NB4 (cell line): ENCODE measurements at places on chromosomes 1 and 21.
A peak's percentile ranks its signal among the peaks of the same experiment; 100 is the strongest.

DNA sequence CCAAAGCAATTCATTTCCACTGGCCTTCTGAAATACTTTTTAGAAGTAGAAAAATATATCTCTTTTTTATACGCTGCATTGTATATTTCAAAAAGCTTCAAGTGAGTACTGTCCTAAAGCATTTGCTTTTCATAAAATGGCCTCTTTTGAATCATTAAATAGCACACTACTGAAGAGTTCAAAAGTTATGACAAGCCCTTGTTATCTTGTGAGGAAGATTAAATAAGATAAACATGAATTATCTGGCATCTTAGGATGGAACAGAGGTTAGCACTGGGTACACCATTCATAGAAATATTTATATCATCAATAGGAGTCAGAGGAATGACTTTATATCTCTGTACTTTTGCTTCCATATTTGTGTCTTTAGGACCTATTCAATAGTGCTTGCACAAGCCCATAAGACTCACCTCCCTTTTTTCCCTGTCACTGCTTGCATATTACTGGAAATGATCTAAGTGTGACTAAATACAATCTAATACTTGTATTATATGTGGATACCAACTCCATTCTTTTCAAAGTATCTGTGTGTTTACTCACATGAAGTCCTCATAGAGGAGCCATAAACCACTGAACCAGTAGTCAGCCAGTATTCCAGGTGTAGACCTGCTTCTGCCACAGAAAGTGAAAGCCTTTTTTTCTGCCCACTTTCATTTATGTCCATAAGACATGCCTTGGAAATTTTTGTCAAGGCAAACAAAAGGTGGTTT, 274.2 kb upstream of the C1orf105 start:
- no peak for DNase-seq

DNA sequence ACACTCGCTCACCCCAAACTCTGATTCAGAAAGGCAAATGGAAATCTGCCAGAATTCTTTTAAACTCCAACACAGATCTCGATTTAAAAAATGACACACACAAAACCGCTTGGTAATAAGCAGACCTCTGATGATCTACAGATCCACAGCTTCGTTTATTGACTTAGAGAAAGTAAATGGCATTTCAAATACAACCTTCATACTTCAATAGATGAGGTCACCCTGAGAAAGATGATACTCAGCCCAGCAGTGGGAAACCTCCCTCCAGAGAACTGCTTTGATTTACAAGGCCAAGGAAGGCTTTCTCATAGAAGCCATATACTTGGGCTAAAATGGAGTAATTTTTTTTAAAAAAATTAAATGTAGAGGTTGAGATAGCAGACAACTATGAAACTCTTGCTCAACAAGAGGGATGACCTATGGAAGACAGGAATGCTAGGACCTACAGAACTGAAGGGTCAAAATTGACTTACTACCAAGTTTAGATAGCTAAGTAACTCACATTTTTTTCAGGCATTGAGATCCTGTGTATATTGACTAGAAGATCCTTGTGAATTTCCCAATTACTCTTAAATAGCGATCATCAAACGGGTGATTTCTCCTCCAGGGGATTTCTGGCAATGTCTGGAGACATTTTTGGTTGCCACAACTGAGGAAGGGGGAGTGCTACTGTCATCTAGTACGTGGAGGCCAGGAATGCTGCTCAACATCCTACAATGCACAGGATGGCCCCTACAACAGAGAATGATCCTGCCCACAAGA, 143.9 kb downstream of the CLIC6 start:
- DNase-seq, result no peak

DNA sequence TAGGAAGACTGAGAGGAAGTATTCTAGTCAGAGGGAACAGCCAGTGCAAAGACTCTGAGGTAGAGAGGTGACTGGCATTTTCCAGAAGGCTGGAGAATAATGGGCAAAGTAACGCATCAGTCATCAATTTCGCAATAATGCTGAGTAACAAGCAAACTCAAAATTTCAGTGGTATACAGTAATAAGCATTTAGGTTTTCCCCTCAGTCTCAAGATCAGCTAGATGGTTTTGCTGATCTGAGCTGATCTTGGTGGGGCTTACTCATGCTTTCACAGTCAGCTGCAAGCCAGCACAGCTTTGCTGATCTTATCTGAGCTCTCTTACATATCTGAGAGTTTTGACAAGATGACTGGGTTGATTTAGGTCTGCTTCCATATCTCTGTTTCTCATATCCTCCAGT, 108.7 kb downstream of the TSEN15 start:
- DNase-seq, result peak; percentile 31

DNA sequence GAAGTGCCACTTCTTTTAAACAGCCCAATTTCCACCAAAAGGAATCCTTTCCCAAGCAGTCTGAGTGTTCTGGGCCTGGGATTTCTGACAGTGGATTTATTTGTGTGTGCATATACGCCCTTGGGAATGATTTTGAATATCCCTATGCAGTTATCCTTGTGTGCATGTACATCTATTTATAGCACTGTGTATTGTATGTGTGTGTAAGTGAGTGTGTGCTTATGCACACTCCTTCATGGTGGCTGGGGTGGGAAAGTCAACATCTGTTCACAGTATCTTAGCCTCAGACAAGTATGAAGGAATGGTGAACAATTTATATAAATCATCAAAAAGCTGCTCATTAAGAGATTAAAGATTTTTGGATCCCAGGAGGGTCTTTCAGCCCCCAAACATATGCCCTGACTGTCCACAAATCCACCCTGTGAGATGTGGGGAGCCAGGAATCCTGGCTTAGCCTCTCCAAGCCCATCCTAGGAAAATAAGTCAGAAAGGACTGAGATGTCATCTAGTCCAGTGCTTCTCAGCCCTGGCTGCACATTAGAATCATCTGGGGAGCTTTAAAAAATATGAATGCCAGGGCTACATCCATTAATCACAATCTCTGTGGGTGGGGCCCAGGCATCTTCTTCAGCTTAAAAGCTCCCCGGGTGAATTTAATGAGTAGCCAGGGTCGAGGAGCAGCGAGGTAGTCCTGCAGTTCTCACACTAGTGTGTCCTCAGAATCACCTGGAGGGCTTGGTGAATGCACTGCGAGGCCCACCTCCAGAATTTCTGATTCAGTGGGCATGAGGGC, 101.4 kb downstream of the PLXNA2 start:
- no peak for DNase-seq

DNA sequence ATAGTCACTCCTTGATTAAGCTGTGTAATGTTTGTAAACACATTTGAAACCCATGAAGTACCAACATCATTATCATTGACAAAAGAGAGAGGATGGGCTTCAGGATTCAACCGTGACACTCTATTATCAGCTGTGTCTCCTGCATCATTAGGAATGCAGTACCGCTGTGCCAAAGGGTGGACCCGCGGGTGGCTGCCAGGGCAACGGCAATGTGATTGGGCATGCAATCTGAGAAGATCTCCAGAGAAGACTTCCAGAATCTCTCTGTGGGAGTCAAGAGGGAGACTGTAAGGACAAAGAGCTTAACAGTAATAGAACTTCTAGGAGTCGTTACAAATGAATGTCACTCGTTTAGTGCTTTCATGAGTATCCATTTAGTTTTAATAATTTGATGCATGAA, 97.9 kb downstream of the USH2A start:
- no peak for DNase-seq

DNA sequence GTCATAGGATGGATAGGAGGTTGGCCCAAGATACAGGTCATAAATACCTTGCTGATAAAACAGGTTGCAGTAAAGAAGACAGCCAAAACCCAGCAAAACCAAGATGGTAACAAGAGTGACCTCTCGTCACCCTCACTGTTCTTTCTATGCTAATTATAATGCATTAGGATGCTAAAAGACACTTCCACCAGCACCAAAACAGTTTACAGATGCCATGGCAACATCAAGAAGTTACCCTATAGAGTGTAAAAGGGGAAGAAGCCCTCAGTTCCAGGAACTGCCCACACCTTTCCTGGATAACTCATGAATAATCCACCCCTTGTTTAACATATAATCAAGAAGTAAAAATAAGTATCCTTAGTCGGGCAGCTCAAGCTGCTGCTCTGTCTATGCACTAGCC, 671.9 kb downstream of the PTPRC start:
- DNase-seq, result no peak

DNA sequence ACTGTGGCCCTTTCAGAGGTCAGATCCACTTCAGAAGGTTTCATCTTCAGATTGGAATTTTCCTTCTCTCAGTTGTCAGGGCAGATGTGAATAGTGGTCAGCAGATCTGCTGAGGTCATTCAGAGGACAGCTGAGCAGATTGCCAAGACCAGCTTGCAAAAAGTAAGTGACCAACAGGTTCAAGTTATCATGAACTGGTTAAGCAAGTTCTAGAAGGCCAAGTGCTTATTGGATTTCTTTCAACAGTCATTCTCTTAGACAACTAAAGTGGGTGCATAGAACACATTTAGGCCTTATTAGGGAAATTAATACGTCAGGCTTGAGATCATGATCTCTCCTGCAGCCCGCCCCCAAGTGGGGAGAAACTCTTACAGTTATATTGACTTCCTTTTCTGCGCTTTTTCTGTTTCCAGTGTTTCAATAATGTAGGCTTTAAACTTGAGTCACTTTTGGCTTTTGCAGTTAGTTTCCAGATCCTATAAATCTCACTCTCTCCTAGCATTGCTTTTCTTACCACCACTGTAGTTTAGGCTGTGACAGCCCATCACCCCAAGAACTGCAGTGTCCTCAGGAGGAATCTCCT, 96.4 kb downstream of the C1orf21 start:
- DNase-seq, result no peak
